Stimulated activated CD8-positive, alpha-beta memory T cell treated with anti-CD3 and anti-CD28 coated beads, Interleukin-4, amount 100 ng/mL, for 48 hours (primary cell): ENCODE measurements at places on chromosomes 1 and 21.

DNA sequence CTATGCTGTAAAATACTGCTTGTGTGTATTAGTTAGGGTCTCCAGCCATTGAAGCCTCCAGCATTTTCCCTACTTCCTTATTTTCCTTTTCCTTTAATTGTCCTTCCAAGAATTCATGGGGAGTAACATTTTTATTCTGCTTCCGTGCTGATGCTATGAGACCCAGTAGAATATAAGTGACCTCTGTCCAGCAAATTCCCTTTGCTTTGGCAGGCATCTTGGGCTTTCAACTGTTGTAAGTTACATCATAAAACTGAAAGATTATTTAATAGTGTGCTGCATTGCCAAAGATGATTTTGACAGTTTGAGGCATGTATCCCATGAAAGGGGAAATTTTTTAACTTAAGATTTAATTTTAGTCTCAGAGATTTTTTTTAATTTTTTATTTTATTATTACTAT, 48.1 kb upstream of the B3GALT2 start:
- no peak for DNase-seq

DNA sequence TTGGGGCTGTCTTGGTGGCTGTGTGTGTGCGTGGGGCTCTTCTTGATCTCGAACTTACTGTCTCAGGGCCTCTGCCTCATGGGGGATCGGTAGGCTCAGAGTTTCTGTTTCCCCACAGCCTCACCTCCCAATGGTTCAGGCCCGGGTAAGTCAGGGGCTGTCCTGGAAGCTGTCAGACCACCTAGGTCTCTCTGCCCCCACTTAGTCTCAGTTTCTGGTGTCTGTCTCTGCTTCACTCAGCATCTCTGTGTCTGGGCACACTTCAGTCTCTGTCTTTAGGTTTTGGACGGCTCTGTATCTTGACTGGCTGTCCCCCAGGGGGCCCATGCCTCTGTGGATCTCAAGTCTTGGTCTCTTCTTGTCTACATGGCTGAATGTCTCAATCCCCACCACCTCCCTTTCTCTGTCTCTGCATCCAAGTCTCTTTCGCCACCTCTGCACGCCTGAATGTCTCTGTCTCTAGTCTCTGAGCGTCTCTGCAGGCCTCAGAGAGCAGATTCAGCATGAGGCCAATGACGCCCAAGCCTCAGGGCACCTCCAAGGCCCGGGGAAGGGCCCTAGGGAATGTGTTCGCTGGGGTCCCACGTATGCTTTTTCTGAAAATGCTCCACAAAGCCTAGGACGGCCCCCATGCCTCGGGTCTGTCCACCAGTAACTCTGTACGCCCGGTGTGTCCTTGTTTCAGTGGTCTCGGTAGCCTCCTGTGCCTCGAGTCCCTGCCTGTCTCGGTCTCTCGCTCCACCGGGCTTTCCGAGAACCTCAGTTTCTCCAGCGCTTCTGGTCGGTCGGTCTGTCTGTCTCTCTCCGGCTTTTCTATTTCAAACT, 818 bp downstream of the FHL3 start:
- no peak for DNase-seq

GRCh38 chr1:165903672-165904071, 76.3 kb downstream of the UCK2 start:
- no peak for DNase-seq

- DNase-seq: no peak
These were observed 13.1 kb downstream of the PTPN22 start for GRCh38 chr1:113858418-113858817.

DNA sequence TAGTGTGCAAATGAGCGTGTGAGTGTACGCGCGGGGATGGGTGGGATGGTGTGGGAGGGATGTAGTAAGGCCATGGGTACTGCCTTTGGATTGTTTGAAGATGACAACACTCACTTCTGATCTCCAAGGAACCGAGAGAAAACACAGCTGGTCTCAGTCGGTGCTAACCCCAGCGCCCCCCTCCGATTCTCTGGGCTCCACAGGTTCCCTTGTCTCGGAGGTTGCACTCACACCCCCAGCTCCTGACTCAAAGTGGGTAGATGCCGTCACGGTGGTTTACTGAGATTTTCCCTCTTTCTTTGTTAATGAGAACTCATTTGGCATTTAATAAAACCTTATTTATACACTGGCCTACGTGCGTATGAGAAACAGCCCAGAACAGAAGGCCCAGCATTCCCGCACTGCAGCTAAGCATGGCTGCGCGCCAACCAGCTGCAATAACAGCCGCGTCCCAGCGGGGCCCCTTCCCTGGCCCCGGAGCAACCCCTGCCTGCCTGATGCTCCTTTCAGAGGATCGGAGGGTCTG, 25.8 kb downstream of the ABCA4 start:
- DNase-seq: no peak

DNA sequence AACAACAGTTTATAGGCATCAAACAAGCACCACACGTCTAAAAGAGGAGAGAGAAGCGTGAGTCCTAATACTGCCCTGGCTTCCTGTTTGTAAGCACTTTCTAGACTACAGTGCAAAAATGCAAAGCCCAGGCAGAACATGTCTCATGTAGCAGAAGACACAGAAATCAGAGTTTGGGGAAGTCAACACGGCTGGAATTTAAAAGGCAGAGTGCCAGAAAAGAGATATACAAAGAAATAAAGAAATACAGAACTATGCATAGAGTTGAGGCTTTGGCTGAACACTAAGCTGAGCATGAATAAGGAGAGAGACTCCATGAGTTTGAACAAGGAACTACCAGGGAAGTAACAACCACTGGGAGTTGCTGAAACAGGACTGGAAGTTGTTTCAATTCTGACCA, 566.6 kb upstream of the NR5A2 start:
- DNase-seq: no peak

GRCh38 chr1:30777904-30778153, 20.3 kb upstream of the LAPTM5 start:
- DNase-seq: no peak

DNA sequence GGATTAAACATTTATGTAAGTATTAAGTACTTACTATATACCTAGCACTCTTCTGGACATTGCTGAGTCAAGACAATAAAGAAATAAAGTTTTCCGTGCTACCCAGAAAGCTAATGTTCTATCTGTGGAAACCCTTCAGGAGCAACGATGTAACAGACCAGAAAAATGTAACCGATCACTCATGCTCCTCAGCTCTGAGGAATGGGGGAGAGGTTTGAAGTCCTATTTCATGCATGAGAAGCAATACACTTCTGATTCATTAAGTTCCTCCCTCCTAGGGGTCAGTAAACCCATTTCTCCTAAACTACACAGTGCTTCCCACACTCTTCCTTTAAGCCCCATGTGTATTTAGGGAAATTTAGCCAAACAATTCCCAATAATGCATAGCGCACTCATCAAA, 25.6 kb upstream of the KAZN start:
- no peak for DNase-seq

DNA sequence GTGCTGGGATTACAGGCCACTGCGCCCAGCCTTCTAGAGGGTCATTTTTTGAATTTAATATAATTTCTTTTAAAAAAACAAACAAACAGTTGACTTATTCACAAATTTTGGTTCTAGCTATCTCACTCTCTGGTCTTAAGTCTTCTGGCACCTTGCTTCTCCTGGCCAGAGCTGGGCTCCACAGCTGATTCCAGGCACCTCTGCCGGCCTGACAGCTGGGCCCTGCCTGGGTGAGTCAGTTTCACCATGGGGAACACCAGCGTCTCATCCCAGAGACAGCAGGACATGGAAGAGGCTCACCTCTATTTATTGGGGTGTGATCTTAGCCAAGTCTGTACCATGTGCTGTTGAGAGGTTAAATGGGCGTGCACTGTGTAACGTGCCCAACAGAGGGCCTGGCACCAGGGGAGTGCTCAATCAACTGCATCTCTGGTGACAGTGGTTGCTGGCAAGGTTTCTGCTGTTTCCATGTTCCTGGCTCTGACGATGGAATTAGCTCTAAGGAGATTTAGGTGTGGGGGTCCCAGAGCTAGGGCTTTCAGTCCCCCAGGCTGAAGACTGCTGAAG, 956 bp downstream of the CPLANE2 start:
- DNase-seq: peak; percentile 54

DNA sequence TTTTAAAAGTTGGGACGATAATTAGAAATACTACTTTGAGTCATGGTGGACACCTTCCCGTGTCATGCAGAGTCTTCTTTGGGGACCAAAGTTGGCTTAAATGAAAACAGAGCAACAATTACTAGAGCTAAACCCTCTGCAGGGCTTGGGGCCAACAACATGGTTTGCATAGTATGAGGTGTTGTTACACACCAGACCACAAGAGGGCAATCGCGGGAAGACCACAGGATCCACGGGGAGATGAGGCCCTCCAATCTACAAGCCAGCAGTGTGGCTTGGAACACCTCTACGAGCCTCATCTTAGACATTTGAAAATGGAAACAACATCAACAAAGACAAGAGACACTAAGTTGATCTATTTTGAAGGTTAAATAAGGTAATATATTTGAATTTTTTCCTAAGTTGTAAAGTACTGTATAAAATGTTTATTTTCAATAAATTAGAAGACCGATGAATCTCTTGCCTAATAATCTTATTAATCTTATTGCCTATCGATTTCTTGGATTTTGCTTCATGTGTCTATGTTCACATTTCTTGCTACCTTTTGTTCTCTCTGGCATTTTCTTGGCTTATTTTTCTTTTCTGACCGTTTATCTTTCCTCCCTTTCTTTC, 8.2 kb upstream of the SMCP start:
- DNase-seq: peak; percentile 74

DNA sequence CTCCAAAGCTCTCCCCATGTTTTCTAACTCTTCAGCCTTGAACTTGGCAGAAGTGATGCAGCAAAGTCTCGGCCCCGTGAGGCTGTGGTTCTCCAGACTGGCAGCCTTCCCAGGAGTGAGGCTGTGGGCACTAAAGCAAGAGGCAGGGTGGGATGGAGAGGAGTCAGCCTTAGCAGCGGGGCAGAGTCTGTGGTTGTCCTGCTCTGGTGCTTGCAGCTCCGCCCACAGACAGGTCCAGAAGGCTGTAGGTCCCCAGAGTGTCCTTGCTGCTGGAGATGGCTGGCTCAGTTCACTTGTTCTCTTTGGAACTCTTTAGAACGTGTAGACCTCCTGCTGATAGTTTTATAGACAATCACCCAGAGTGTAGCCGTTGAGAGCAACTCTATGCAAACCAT, 142.6 kb downstream of the AJAP1 start:
- no peak for DNase-seq

DNA sequence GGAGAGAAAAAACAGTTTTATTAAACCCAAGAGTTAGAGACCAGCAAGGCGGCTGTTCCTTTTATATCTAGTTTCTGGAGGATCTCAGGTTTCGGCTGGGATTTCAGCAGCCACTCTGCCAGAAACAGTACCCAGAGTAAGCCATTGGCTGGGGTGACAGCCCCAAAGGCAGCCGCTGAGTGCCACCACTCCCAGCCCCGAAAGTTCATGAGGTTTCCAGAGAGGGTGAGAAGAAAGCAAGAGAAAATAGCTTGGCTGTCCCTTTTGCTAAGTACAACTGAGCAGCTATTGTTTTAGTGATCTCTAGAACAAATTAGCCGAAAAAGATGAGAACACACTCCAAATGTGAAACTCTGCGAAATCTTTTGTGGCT, 1.2 kb downstream of the SH3BGR start:
- no peak for DNase-seq

- no peak for DNase-seq
These were observed 157.0 kb upstream of the COA6 start for GRCh38 chr1:234216116-234216703.

GRCh38 chr1:218851586-218851985, 322.1 kb upstream of the LYPLAL1 start:
- DNase-seq: no peak

DNA sequence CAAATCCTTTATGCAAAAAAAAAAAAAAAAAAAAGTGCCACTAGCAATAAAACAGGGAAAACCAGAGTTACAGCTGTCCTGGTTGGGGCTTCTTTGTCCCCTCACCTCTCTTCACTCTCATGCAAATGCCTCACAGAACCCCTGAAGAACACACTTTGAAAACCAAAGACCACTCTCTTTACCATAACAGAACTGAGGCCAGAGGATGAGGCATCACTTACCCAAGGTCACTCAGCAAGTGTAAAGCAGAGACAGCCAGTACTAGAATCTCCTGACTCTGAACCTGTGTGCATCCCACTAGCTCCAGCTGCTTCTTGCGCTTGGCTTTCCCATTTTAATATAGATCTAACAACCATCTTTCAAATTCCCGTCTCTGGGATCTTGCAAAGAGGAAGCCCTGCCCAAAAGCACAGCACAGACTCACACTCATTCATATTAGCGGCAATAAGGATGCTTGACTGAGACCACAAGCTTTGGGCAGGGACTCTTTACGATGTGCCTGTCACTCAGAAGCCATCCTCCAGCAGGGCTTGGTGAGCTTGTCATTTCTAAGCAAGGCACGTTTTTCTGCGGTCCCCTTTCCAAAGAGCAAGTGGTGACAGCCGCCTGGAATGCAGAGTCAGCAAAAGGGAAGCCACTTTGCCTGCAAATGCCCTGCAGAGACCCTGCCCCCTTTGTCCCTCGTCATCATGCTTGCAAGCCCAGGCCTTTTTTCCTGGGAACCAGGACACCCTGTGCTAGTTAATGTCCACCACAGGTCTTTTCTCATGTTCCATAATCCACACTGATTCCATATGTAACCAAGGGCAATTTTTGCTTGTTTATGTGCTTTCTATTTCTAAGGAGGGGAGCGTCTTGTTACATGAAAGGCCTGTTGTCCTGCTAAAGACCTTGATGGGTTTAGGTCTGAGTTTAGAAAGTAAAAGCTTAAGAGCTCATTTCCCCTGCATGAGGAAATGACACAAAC, 76.5 kb upstream of the NFIA start:
- DNase-seq: no peak

DNA sequence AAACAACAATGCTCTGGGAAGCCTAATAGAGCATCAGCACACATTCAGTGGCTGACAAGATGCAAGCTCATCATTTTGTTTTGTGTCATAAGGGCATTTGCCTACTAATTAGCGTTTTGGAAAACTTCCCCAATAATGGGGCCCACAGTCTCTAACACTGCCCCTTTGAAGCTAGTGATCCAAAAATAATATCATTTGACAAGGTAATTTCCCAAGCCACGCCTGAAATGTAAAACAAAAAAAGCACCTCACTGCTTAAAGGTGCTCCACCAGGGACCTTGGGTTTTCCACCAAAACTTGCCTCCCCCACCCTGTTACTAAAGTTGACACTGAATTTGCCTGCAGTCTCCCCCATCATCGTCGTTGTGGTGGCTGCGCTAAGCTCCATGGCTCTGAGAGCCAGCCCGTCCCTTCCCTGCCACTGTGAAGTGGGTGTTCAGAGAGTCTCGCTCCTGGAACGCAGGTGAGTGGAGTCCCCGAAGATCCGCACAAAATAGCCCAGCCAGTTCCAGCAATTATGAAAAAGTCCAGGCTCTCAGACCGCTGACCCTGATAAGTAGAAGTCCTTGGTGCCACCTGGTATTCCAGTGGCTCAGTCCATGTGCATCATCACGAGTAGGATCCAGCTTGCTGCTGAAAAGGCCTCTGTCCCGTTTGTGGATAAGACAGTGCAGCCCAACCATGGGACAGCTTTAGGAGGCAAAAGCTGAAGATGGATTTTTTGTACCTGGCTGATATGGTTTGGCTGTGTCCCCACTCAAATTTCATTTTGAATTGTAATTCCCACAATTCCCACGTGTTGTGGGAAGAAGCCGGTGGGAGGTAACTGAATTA, 52.2 kb downstream of the RAB3GAP2 start:
- no peak for DNase-seq

GRCh38 chr1:114078116-114078515, 75.6 kb downstream of the SYT6 start:
- no peak for DNase-seq

- no peak for DNase-seq
These were observed 96.2 kb downstream of the RNF220 start for GRCh38 chr1:44501047-44501890.

GRCh38 chr1:89855413-89856123, 34.7 kb downstream of the LRRC8D start:
- DNase-seq: no peak
